Stimulated activated CD4-positive, alpha-beta T cell treated with anti-CD3 and anti-CD28 coated beads, Interleukin-4, amount 100 ng/mL, for 1 hour (primary cell): ENCODE measurements at places on chromosomes 4 and X.

GRCh38 chr4:139913995-139914598 is 239.9 kb downstream of the MAML3 start:
- DNase-seq: no peak

GRCh38 chr4:112327965-112328733 is 31.0 kb downstream of the ALPK1 start:
- DNase-seq: no peak

DNA sequence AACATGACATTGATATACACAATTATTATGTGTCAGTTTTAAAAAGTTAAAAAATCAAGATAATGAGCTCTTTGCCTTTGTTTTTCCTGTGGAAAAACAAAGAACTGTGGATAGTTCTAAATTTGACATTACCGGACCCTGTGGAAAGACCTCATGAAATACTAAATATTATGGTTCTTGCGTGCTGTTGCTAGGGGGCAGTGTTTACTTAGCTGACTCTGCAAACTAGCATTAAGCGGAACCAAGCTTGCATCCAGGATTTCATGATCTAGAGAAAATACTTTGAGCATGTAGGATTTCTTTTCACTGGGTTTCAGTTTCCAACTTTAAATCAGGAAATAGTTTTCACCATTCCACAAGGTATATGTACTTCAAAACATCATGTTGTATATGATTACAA is 33.6 kb downstream of the CLCN4 start:
- no peak for DNase-seq

DNA sequence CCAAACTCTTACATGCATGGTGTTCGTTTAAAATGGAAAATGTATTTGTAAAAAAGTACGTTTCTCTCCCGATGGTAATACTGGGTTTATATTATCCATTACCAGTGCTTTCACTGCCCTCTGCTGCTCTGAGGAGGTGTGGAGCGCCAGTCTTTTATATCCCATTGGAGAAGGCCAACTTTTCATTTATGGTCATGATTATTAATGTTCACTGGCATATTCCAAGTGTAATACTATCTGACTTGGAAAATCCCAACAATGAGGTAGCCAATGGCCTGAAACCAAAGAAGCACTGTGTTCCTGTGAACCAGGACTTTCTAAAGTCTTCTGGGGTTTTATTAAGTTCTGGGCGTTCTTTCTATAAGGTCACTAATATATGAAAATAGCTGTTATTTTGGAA is 80.7 kb downstream of the SYNPO2 start:
- no peak for DNase-seq

GRCh38 chr4:38857354-38858096 is 908 bp upstream of the TLR6 start:
- DNase-seq: peak; percentile 32

- no peak for DNase-seq
Measured at GRCh38 chr4:2873329-2873728, 29.7 kb downstream of the ADD1 start.

DNA sequence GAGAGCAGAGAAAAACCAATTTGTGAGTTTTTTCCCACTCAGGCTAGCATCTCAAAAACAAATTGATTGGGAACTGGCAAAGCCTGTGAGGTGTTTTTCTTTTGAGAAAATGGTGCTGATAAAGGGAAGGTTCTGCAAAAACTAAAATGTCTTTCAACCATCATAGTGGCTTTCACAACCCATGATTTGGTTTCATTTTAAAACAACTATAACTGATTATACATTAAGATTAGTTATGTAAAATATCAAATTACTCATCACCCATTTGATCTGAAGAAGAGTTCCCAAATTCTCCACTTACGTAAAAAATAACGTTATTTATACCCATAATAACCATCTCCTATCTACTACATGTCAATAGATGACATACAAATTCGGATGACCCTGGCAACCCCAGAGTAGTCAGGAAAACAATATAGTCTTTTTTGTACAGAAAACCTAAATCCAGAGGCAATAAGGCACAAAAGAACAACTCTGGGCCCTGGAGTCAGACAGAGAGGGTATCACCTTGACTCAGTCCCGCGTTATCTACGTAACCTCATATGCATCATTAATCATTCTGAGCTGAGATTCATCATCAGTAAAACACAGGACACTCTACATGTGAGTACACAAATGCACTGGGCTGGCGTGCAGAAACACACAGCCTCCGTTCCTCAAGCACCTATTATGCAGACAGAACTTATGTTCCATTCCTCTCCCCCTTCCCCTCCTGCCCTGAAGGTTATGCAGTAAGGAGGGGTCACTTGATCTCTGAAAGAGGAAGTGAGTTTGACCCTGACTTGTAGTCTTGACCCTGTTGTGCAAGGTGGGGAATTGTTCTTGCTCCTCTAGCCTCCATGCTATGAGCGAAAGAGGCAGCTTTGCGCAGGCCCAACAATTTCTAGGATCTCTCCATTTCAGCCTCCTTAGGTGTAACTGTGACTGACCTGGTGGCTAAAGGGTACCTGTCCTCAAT is 82.2 kb downstream of the SLC9A7 start:
- DNase-seq: no peak

DNA sequence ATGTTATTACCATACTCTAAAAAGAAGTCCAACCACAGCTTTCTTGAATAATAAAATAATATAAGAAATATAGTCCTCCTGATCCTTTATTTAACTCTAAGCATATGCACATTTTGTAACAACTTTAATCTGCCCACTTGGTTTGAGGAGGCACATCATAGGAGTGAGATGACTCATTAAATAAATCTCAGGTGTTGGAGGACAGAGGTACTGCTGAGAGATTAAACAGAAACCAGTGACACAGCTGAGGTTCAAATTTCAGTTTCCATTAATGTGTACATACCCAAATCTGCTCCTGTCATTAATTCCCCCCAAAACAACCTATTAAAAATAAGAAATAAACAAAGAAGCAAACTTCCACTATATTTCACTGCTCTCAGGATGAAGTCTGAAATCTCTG is 211.0 kb downstream of the KCTD8 start:
- no peak for DNase-seq

DNA sequence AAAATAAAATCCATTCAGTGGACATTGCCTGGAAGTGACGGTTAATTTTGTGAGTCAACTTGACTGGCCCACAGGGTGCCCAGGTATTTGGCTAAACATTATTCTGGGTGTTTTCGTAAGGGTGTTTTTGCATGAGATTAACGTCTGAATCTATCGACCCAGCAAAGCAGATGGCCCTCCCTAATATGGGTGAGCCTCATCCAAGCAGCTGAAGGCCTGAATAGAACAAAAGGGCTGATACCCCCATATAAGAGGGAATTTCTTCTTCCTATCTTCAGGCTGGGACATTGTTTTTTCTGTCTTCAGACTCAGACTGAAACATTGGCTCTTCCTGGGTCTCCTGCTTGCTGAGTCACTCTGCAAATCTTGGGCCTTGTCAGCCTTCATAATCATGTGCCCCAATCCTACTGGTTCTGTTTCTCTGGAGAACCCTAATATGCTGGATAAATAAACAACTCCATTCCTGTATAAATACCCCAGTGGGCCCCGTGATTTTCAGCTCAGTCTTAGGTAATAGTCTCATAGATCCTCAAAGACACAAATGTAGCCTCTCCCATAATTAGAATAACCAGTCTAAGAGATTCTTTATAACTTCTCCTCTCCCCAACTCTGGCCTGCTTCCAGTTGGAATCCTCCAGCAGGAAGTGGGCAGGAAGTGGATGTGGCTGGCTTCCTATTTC is 33.1 kb upstream of the DDX3X start:
- DNase-seq: no peak

GRCh38 chr4:136751556-136751955 is 780.7 kb downstream of the PCDH18 start:
- no peak for DNase-seq

DNA sequence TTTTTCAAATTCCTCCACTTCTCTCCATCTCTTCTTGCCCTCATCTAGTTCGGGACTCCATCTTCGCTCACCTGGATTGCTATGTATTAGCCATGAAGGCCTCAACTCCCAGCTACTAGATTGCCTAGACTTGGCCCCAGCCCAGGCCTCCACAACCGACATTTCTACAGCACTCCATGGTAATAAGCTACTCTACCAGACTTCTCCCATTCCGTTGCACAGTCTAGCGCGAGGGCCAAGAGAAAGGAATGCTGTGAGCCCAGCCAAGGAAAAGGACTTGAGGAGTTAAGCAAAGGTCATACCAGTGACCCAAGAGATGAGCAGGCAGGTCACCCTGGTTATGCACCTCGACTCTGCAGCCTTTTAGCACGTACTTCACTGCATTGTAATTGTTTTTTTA is 75.6 kb downstream of the SOWAHB start:
- no peak for DNase-seq

DNA sequence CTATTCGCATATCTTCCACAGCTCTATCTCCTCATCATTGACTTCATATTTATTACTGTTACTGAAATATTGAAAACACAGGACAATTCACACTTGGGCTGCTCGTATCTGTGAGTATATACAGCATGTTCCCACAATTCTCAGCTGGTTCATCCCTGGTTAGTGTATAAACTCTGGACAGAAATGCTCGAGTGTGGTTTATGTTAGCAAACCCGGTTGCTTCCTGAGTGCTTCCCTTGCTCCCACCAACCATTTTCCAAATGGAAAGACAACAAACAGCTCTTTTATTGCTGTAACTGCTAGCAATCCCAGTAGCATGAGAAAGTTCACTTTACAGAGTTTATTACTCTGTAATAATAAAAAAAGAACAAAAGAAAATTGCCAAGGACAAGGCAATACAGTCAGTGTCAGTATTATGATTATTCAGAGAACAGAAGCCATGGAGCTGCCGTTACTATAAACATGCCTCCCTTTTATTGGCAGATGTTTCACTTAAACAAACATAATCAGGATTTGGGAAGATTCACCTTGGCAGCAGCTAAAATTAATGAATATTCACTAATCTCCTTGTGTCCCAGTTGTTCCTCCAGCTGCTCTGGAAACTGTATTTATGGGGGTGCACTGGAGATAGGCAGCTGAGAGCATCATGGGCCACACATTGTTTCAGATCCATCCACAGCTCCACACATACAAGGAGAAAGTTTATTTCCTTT is 134.1 kb upstream of the GUCY1A1 start:
- DNase-seq: no peak

DNA sequence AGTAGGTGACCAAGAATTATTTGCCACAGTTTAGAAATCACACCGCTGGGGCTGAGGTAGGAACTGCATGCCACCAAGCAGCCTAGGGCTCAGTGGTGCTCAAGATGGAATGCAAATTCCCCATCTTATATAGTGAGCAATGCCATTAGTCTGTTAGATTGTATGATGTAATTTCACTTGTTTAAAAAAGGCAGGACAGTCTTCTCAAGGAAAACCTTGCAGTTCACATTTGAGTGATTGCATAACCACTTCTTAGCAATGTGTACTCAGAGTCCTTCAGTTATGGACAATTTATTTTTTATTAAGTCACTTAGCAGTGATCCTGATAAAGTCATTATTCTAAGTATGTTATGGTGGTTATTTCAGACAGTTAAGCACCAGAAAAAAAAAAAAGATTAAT is 142.9 kb upstream of the SFRP2 start:
- DNase-seq: no peak

- no peak for DNase-seq
Measured at GRCh38 chrX:150616179-150616862, 47.9 kb downstream of the MTM1 start.
